ENCODE measurements at places on chromosomes 16 and 17.

- no peak for DNase-seq
Measured at GRCh38 chr17:48576479-48577309, 1.5 kb downstream of the HOXB4 start.

DNA sequence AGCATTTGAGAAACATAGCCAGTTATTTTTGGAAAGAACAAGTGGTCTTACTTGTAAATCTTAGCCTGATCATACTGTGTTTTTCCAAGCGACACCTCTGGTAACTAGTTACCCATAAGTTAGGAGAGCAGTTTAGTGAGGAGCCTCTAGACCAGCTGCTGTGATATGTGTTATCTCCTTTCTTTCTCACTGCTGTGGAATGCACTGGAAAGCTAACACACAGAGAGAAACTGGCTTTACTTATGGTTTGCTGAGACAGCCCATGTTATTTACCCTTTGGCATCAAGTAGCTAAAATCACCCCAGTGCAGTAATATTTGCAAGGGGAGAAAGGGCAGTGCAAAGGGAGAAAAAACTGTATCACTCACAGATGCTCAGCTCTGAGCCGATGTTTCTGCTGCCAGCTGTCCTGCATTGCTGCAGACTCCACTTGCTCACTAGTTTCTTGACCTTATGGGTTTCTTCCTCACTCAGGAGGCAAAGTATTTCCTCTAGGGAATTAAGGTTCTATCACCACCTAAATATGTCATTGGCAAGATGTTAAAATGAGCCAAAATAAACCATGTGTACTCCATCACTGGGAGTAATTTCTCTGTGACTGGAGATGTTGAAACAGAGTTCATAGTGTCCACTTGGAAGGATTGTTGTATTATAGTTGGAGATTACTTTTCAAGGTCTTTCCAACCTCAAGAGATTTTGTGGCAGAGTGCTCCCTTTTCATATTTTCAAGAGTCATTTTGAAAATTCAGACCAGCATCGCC lies 2.3 kb downstream of the RBFOX1 start:
- DNase-seq: no peak

DNA sequence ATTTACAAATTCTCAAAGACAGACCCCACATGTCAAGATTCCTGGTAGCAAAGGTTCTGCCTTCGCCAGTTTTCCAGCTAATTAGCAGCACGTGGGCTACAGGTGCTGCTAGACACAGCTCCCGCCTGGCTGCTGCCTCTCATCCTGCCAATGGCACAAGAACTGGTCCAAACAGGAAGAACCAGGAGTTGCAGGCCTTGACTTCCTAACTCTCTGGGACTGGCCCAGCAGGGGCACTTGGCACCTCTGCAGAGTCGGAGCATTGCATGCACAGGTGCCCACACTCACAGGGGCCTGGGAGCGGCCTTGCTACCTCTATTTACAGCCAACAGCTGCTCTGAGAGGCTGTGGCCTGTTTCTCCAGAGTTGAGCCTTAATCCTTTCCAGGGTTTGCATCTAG lies 39.6 kb downstream of the TK2 start:
- no peak for DNase-seq

DNA sequence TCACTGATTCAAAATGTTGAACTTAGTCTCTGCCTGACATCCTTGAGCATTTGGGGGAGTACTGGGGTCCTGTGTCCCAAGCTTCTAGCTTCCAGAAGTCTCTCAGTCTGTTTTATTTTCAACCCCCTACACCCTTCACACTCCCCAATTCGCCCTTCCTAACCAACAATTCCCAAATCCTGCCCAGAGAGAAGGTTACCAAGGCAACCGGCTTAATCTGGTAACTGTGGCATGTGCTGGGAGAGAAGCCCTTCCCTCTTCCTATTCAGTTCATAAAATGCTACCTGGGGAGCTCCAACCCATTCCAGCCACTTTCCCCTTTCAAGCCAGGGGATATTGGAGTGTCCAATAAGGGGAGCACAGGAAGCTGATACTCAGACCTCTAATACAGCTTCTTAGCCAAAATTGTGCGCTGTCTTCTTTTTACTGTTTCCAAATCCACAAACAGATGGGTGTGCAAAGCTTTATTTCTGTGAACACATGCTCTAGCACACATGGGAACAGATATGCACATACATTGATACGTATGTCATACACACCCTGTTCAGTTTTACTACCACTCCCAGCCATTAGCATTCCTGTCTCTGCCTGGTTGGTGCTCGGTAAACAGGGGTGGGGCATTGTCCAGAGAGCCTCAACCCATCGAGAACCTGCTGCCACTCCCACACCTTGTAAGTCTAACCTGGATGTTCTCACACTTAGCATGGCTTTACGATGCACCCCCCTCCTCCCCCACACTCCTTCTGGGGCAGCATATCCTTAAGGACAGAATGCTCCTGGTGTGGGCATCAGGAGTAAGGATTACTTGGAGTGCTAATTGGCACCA lies 1.1 kb upstream of the RAPGEFL1 start:
- DNase-seq: no peak

DNA sequence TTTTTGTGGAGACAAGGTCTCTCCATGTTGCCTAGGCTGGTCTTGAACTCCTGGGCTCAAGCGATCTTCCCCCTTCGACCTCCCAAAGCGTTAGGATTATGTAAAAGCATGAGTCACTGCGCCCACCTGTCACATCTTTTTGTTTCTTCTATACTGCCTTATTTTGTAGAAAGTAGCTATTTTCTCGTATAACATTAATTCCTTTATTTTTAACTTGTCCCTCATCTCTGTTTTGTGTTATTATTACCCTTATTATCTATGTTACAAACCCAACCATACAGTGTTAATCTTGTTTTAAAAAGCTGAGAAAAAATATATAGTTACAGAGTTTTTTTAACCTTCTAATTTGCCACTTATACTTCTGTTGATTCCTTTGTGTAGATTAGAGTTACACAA lies 1.4 kb upstream of the TXNDC11 start:
- no peak for DNase-seq

DNA sequence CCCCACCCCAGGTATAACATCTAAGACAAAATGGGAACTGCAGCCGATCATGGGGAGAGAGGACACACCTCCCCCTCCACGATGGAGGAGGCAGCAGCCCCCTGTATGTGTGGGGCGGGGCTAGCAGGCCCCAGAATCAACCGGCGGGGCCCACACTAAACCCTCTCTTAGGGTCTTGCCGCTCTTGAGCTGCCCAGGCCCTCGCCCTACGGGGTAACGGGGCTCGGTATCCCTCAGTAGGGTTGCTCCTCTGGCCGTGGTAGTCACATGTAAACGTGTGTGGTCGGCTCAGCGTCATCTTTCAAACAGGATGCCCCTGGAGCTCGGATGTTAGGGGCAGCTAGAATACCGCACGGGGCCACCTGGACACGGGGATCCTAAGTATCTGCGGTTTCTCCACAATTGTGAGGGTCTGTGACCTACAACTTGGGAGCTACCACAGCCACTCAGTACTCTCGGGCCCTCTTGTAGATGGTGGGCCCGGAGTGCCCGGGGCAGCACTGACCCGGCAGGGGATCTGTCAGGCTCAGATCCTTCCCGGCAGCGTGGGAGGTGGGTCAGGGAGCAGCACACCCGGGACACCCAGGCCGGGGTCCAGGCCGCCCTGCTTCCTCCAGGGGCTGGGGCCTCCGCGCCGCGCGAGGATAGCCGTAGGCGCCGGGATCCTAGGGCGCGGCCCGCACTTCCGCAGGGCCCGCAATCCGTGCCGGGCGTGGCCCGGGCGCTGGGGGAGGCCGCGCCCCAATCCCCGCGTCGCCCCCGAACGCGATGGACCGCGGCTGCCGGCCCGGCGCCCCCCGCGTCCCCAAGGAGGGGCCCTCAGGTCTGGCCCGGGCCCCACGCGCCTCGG lies 781 bp downstream of the ARHGDIA start:
- no peak for DNase-seq

DNA sequence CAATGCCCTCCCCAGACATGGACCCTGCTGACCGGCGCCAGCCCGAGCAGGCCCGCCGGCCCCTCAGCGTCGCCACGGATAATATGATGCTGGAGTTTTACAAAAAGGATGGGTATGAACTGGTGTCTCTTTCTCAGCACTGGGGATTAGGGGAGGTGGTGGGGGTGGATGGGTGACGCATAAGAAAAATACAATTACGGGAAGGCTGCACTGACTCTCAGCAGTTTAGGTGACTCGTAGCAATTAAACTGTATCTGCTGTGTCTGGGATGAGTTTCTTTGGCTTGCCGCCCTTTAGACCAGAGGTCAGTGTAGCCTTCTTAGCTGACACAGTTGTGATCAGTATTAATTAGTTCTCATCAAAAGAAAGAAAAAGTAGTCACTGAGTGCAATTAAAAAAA lies 59.0 kb downstream of the ELAC2 start:
- DNase-seq: no peak

Data from activated T-helper 9 cell treated with anti-CD3 and anti-CD28 coated beads, Interleukin-2, amount 50 U/mL, for 16 hours (primary cell).